Activated T-cell treated with anti-CD3 and anti-CD28 coated beads for 1 hour (primary cell): ENCODE measurements at places on chromosomes 3 and 15.

DNA sequence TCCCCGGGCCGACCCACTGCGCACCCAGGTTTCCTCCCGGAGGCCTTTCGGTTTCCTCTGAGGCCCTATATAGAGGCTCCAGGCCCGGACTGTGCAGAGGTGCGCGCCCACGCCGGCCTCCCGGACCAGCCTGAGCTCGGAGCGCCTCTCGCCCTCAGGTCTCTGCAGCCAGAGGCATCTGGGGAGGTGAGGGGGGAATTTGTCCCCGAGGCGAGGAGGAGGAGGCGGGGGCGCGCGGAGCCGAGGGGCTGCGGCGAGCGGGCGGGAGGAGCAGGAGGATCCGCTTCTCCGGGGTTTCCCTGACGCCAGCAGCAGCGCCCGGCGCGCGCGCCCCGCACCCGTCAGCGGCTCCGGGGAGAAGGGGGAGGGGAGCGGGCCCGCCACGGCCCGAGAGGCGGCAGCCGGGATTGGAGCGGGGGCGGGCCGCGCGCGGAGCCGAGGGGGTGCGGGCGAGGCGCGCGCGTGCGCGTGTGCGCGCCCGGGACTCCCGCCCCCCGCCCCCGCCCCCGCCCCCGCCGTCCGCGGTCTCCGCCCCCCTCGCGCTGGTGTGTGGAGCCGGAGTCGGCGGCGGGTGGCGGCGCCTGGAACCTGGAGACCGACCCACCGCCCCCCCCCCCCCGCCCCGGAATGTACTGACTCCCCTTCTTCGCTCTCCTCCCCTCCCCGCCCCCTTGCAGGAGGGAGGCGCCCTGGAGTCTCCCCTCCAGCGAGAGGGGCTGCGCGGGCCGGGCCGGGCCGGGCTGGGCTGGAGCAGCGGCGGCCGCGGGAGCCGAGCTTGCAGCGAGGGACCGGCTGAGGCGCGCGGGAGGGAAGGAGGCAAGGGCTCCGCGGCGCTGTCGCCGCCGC is at the start of gene NEO1:
Gene NEO1 (plus strand): TSS at position 657 of the 846 bp plus-strand sequence. CDS start 213 bp downstream, outside the sequence.
- peak; percentile 65 for DNase-seq

- no peak for DNase-seq
These were observed 2.7 kb upstream of the ARNT2 start for GRCh38 chr15:80401456-80401855.

- no peak for DNase-seq
These were observed 447.4 kb downstream of the GABRB3 start for GRCh38 chr15:26325495-26325894.

DNA sequence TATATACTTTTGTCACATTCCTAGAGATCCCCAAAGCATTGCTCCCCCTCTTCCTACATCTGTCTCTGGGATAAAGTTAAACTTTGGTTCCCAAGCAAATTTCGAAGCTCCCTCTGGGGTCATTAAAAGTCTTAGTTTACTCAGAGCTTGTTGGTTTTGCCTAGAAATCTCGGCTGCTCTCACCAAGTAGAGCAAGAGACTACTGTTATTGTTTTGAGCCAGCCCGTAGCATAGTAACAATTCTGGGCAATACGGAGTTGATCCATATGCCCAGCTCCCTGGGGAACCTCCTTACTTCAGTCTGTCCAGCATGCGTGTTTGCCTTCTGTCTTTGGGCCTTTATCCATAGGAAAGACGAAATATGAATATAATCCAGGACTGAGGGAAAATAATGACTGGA is 10.0 kb upstream of the P3H2 start:
- no peak for DNase-seq

DNA sequence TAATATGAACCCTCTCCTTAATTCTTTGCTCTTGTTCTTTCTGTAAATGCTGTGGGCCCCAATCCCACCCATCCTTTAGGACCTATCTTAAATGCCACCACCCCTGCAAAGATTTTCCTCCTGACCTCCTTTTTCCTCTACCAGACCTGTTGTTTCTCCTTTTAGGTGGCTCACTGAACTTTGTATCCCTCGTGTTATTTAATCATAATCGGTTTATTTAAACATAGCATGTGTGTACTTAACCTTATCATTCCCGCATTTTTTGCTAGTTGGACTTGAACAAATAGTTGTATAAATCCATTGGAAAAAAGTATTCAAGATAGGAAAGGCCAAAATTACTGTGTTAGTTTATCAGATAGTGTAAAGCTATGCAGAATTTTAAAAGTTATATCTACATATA is 988 bp upstream of the NFKBIZ start:
- no peak for DNase-seq

DNA sequence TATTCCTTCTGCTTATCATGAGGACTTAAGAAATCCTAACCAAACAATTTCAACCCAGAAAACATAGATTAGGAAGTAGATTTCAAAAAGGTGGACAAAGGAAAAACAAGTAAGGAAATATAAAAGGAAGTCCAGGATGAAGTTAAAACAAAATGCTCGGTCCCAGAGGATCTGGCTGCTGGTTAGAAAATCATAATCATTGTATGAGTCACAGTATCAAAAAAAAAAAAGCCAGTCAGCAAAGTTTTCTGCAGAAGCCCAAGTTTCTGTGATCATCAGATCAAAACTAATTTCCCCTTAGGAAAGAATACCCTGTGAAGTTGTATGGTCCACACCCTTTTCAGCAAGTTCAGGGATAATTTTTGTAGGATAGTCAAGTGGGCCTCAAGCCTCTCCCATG is 43.0 kb upstream of the LRTM1 start:
- DNase-seq, result no peak

DNA sequence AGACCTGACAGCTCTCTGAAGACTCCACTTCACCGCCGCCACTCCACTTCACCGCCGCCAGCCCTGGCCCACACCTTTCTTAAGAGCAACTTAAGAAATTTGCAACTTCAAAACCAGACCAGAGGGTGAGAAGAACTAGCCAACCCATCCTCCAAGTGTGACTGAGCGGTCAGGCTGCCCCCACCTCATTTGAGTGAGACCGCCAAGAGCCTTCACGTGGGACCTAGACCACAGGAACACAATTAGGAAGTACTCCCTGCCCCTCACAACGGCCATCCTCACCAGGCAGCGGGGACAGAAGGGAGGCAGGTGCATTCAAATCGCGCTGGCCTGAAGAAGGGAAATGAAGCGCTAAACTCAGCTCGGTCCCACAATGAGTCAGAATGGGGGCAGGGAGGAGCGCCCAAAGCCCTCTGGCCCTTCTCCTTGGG is 156.8 kb upstream of the BCL6 start:
- DNase-seq, result no peak

DNA sequence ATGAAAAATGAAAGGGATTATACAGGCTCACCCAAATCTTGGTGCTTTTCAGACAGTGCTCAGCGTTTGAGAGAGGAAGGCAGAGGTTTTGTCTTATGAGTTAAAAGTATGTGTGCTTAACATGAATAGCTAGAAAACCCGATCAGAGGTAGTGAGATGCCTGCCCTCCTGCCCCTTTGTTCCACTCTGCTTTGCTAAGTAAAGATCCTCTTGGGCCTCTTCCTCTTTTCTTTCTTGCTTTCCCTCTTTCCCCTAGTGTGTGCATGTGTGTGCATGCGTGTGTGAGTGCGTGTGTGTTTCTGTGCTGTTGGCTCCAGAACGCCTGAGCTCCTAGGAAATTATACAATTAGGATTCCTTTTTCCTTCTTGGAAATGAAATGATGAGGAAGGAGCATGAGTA is 261.3 kb upstream of the NR2E3 start:
- DNase-seq, result no peak

GRCh38 chr3:141373232-141373631 is 4.9 kb downstream of the ZBTB38 start:
- DNase-seq, result no peak

DNA sequence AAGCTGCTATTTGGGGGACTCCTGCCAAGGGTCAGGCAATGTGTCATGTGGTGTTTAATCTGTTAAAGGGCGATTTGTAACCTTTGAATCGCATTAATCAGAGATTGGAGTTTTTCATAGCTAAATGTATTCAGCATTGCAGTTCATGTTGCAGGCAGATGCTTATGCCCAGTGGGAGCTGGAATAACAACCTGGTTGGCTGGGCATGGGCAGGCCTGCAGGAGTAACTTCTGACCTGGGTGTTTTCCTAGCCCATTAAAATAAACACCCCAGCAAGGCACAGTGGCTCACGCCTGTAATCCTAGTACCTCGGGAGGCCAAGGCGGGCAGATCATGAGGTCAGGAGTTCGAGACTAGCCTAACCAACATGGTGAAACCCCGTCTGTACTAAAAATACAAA is 268.7 kb downstream of the BBX start:
- DNase-seq, result no peak

DNA sequence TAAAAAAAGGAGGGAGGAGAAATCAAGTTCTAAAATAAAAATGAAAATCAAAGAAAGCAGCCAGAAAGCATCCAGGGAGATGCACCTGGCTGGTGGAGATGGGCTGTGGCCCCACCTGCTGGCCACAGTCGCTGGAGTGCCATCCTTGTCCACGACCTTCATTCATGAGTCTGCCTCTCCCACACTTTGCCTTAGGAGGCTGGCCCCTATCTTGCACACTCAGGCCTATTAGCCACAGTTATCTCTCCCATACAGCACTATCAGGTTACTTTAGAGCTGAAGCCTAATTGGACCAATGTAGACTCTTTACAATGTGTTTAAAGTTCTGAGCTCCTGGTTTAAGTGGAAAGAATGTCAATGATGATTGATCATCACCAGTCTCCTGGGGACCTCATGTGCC is 392.0 kb upstream of the RORA start:
- no peak for DNase-seq
